Stimulated activated CD8-positive, alpha-beta memory T cell treated with anti-CD3 and anti-CD28 coated beads, Interleukin-7, amount 100 ng/mL, for 1 hour (primary cell): ENCODE measurements at places on chromosomes 3 and 15.

- no peak for DNase-seq
Measured at GRCh38 chr3:32292085-32292796, 53.8 kb downstream of the CMTM8 start.

GRCh38 chr3:97821287-97821773 is 481 bp upstream of the CRYBG3 start:
- peak; percentile 12 for DNase-seq

- no peak for DNase-seq
Measured at GRCh38 chr3:164190566-164190965, 887.7 kb downstream of the SI start.

GRCh38 chr15:29225534-29226234 is 43.9 kb downstream of the NSMCE3 start:
- DNase-seq = no peak

DNA sequence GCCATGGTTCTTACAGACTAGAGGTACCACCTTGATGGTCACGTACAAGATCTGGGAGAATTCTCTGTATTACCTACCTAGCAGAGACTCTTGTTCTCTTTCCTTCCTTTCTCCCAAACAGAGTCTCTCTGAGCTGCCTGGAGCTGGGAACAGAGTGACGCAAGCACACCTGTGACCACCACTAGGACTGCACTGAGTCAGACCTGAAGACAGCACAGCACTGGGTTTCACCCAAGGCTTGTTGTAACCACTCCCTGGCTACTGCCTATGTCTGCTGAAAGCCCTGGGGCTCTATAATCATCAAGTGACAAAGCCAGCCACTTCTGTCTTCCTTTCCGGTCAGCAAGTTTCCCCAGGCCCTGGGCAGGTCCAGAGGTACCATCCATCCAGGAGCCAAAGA is 293.3 kb upstream of the CNTN4 start:
- no peak for DNase-seq

DNA sequence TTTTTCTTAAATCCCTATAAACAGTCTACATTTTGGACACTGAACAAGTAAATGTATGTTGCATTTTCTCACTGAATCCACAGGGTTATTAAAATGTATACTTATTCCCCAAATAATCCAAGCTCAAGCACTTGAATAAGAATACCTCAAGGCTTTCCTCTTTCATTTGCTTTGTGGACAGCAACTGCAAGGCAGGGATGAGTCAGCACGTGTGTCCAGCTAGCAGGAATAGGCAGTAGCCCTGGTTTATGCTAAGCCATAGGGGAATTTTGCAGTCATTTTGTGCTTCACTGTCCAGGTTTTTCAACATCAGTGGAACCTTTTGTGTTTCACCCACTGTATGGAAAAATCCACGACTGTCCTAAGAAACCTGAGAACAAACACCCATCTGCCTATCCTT is 96.7 kb upstream of the KCNMB2 start:
- DNase-seq = no peak

DNA sequence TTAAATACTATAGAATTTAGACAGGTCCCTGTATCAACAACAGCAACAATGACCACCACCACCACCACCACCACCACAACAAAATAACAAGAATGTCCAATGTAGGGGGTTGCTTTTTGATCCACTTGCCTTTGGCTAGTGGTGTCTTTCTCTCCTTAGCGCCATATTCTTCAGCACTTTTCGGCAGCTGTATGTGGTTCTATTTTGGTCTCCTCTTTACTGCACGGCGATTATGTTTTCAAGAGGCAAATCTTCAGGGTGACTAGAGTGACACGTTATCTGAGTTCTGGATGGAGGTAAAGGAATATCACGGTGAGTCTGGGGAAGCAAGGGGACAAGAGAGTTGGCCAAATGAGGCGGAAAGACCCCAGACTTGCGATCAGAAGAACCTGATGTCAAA is 56.1 kb downstream of the ST6GAL1 start:
- no peak for DNase-seq

- no peak for DNase-seq
Measured at GRCh38 chr3:54361746-54362283, 239.5 kb downstream of the CACNA2D3 start.

GRCh38 chr3:60301142-60301541 is 950.1 kb downstream of the FHIT start:
- no peak for DNase-seq

DNA sequence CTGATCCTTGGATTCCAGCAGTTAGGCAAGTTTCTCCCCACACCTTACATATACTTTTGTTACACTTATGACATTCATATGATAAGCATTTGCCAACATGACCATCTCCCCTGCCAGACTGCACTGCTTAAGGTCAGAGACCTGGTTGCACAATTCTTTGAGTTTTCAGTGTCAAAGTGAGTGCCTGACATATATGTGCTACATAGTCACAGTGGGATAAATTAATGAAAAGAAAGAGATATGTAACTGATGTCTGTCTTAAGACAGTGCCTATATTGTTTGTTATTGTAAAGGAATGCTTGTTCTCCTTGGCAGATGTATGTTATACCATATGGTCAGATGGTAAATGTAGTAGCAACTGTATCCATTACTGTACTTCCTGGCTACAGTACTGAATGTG is 3.5 kb upstream of the DCUN1D1 start:
- no peak for DNase-seq
